ENCODE measurements at places on chromosomes 7 and 10.

DNA sequence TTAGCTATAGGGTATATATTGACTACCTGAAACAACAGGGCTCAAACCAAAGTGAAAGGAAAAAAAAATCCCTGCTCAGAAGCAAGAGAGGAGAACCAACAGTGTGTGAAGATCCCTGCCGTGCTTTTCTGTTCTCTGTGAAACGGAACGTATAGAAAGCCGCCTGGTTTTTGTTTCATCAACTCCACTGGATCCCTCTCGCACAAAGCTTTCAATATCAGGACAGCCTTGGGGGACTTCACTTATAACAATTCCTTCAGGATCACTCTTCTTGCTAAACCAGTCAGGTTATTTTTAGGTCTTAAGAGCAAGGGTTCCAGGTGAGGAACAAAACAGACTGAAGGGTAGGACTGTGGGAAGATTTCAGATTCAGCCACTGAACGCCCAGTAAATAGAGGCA is 151.1 kb upstream of the CACNA2D1 start:
- DNase-seq = no peak

DNA sequence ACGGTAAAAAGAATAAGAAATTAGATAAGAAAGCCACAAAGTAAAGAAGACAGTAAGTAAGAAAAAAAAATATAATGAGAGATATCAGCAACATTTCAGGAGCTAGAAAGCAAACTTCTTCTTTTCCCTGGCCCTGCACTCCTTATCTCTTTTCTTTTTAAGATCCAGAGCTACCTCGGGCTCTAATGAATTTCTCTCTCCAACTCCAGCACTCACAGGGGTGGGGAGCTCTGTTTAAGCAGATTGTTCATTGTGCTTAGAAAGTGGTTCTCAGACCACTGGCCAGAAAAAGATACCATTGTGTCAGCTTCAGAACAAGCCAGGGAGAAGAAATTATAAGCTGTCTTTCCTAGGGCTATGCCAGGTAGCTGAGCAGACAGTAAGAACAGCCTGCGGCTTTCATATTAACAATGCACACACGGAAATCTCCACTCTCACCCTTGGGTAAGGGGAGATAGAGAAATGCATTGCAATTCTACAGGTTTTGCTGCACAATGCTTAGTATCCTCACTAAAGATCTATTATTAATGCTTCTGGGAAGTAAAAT is 19.3 kb downstream of the OR2F1 start:
- no peak for DNase-seq

GRCh38 chr7:149422162-149422913 is 38.5 kb downstream of the ZNF777 start:
- DNase-seq = peak; percentile 91

- no peak for DNase-seq
These were observed 494.1 kb downstream of the SH2D4B start for GRCh38 chr10:81031774-81032173.

DNA sequence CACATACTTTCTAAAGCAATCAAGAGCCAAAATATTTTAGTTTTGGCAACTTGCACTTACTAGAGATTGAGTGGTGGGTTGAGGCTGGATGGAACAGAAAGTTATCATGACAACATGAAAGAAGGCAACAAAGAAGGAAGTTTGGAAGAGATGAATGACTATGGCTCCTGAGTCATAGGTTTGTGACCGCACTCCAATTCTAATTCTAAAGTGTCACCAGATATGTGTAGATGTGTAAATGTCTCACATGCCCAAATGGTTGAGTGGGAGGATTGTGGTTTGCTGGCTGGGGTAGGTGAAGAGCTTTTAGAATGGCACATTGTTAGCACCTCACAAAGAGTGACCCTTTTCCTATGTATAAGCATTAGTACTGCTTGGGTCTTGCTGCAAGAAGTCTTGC is 20.2 kb downstream of the TAS2R16 start:
- no peak for DNase-seq

DNA sequence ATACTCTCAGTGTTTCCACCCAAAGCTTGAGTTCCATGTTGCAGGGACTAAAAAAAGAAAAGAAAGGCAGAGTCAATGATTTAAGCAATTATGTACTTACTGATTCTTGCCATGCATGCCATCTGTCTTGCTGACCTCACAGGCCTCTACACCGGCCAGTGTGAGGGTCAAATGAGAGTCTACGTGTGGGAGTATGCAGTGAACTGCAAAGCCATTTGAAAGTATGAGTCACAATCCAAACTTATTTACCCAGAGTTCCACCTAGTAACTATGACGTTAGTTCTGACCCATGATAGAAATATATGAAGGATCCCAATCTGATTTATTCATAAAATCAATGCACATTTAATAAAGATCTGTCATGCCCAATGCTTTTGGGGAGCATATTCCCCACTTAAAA is 26.5 kb downstream of the PDE1C start:
- DNase-seq = no peak

- peak; percentile 63 for DNase-seq
These were observed 41.3 kb upstream of the TES start for GRCh38 chr7:116169060-116169459.

- DNase-seq = no peak
These were observed 1331.9 kb downstream of the XPNPEP1 start for GRCh38 chr10:108591417-108591816.

DNA sequence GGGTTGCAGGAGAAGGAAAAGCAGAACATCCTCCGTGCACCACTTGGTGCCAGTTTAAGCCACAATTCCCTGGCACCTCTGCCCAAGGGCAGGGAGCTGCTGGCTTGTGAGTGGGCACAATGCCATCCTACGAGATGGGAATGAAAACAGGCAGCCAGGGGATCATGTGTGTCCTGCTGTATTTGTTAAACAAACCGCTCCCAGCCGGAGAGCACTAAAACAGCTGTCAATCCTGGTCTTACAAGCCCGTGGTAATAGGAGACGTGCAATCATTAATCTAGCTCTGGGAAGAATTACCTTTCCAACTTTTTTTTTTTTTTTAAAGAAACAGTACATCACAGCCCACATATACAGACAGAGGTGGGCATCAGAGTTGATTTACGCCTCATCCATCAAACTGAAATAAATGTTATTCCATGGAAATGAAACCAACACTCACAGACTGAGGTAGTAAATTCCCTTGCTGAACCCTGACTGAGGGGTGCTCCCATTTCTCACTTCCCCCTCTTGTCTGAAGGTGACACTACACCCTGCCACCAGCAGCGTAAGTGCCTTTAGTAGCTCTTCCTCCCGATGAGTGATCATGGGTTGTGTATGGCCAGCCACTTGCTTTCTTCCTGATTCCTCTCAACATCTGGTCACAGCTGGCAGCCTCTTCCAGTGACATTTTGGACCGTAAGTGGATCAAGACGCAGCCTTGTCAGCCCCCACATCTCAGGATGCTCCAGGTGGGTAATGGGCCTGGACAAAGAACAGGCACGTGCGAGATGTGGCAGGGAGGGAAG is 143.8 kb downstream of the TEX36 start:
- no peak for DNase-seq

DNA sequence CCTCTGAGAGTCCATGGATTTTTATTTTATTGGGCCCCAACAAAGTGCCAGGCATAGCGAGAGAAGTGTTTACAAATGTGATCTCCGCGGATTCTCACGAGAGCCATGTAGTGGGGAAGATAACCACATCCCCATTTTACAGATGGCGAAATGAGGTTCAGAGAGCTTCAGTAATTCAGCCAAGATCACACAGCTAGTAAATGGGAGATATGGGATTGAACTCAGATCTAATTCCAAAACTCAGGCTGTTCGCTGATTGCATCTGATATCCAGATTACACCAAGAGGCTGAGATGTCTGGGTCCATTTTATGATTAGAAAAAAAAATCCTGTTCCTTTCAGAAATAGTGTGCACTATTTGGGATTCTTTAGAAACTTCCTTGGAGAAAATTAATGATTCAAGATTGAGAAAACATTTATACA is 1.3 kb downstream of the FAS start:
- DNase-seq = no peak

DNA sequence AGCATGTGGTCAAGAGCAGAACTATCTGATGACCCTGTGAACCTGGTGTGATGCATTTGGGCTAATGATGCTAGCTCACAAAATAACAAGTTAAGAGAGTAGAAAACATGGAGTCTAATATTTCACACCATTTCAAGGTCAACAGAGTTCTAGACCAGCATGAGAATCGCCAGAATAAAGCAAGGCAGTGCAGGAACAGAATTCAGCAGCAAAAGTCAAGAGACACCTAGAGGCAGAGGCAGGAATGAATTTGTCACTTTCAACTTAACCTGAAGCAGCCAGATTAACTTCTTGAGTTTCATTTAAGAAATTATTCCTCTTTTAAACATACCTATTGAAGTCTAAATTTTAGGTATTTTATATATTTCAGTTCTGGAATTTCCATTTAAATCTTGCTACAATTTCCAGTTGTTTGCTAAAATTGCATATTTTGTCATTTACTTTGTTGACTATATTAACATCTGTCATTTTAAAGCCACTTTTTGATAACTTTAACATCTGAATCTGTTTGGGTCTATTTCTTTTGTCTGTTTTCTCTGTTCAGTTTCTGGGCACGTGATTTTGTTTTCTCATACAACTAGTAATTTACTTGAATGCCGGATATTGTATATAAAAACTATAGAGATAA is 44.2 kb upstream of the PRSS58 start:
- DNase-seq = peak; percentile 18

- no peak for DNase-seq
These were observed 23.0 kb downstream of the PFKP start for GRCh38 chr10:3090388-3090787.

DNA sequence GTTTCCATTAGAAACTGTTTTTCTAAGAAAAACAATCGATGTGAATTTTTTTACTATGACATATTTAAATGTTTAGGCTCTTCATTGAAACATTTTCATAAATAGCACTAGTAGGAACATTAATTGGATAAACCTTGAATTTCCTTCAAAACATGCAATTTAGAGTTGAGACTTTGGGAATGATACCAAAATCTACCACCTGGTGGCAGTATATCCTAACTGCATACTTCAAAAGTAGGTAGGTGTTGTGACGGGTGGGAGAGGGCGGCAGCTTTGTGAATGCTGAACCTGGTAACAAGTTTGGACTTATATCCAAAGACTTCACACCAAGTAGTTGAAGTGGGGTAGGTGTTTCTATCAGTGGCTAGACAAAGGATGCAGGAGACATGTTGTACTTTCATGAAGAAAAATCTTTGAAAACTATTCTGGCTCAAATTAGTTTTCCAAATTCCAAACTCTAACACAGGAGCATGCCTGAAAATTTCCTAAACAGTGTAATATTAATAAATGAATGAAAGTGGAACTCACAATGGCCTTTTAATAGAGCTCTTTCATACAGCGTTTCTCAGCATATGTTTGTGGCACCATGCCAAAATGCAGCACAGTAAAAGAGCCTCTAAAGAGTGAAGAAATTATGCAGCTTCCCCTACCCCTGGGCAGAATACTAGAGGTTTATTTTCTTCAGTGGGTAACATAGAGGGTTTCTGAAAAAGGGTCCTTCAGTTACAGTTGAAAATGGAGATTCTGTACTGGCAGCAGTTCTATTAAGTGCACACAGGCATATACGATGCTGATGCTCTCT is 201.0 kb upstream of the TPK1 start:
- DNase-seq = peak; percentile 43

GRCh38 chr10:91551856-91552255 is 81.0 kb downstream of the PPP1R3C start:
- peak; percentile 44 for DNase-seq

GRCh38 chr10:69100136-69100872 is 12.4 kb downstream of the SRGN start:
- DNase-seq = peak; percentile 36

GRCh38 chr7:156919132-156919713 is 26.2 kb upstream of the LMBR1 start:
- DNase-seq = no peak

DNA sequence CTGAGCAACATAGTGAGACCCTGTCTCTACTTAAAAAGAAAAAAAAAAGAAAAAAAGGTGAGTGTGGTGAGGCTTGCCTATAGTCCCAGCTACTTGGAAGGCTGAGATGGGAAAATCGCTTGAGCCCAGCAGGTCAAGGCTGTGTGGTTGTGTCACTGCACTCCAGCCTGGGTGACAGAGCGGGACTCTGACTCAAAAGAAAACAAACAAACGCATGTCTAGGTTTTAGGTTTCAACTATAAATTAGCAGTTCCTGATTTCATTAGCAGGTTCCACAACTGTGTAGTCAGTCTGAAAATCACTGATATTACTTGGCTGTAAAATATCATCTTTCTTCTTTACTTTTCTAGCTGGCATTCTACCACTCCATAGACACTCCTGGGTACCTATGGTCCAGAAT is 155.7 kb upstream of the HGF start:
- no peak for DNase-seq

DNA sequence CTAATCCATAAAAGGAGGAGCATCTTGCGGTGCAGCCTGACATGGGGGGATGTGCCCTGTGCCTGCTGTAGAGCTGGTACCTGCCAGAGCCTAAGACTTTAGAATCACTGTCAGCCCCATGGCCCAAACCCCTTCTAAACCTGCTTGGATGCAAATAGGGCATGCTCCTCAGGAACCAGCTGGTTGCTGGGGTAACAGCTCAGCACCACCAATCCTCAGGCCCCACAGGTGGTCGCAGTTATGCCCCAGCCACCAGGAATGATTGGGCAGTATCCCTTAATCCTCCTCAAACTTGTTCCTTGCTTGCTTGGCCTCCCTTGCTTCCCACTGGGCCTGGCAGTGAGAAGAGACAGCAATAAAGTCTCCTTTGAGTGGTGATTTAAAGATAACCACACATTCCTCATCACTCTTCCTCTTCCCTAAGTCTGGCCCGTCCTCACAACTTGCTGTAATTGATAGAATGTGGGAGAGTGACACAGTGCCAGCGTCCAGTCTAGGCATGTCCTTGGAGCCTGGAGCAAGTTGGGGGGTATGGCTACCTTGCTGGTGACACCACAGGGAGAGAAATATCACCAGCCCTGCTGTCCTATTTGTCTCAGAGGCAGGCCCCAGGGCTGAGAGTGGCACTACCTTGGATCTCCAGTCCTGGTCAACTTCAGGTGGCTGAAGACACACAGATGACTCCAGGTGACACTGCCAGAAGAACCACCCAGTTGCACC is 43.0 kb downstream of the VSTM4 start:
- DNase-seq = no peak

GRCh38 chr7:95200741-95201140 is 123.6 kb downstream of the PON1 start:
- DNase-seq = no peak

DNA sequence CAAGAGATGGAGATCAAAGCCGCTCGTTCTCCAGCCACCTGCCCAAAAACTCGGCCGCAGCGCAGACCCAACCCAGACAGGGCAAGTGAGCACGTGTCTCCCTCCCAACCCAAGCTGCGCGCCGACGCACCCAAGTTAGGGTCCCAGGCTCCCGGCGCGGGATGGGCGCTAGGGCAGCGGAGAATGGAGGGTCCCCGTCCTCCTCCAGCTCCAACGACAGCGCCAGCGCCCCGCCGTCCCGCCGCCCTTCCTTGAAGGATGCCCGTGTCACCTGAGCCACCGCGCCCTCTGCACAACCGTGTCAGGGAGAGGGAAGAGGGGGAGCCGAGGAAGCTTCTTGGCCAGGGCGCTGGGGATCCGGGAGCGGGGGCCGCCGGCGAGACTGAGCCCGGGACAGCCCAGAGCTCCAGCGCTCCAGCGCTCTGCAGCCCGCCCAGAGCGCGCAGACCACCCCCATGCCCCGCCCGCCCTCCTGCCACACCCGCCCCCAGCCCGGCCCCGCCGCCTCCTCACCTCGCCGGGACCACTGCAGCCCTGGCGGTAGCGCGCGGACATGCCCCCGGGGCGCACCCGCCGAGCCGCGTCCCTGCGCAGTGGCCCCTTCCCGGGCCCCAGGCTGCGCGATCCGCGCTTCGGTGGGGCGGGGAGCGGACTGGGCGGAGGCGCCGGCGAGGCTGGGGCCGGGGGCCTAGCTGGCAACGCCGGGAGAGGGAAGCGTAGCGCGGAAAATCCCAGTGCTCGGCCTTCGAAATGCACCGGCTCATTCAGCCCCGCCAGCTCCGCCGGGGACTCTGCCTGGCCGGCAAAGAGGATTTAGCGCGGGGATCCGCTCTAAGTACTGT is at the start of gene SLC16A12:
SLC16A12 (minus strand) TSS at position 424 of the 842 bp plus-strand sequence. CDS start 73,016 bp downstream, outside the sequence.
- DNase-seq = peak; percentile 29

Data from Caco-2 (cell line).